Activated CD8-positive, alpha-beta T cell treated with anti-CD3 and anti-CD28 coated beads, Interleukin-2, amount 10 ng/mL, durations not matched to agents 7 days and 5 days (primary cell): ENCODE measurements at places on chromosomes 12 and 14. TPM values are rescaled to one million over a fixed set of nuclear protein-coding genes. Genes with fewer than 3 reads are reported as not detected.

Gene MYF6
- total RNA-seq, result not detected

Gene PPP2R5E
- 50.4 TPM for total RNA-seq

Gene PLEKHA5
- 3.4 TPM for total RNA-seq

Gene P2RX2
- not detected for total RNA-seq

Gene TSHR
- not detected for total RNA-seq

Gene CNTN1
- not detected for total RNA-seq

Gene OR6C2
- not detected for total RNA-seq

GRCh38 chr12:24948420-24948756 is 513 bp downstream of the BCAT1 start:
- H3K4me1 ChIP-seq, result peaks cover 30% of the 10 kb centered on the region
- H3K4me3 ChIP-seq, result peak overlapping the region; percentile 86
- peak; percentile 50 for DNase-seq
- peaks cover 7% of the 10 kb centered on the region for H3K27me3 ChIP-seq
- H3K36me3 ChIP-seq, result peaks cover 12% of the 10 kb centered on the region
- H3K27ac ChIP-seq, result peak overlapping the region; percentile 82

GRCh38 chr12:57993030-57993429 is 51.7 kb downstream of the ATP23 start:
- no peak overlapping the region for H3K4me3 ChIP-seq
- DNase-seq, result no peak
- H3K4me1 ChIP-seq, result no peaks in the 10 kb centered on the region
- H3K27me3 ChIP-seq, result peaks cover 3% of the 10 kb centered on the region
- H3K27ac ChIP-seq, result no peak overlapping the region

DNA sequence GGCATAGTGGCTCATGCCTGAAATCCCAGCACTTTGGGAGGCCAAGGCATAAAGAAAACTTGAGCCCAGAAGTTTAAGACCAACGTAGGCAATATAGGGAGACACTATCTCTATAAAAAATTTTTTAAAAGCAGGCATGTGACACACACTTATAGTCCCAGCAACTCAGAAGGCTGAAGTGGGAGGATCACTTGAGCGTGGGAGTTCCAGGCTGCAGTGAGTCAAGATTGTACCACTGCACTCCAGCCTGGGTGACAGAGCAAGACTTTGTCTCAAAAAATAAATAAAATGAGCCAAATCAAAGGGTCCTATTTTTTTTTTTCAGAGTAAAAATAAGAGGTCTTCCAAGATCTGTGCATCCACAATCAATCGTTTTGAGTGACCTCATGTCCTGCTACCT is 237.6 kb downstream of the SLC16A7 start:
- H3K27ac ChIP-seq, result no peak overlapping the region
- no peak for DNase-seq
- H3K27me3 ChIP-seq, result no peaks in the 10 kb centered on the region

- H3K36me3 ChIP-seq, result peaks cover 13% of the 10 kb centered on the region
- no peak for DNase-seq
- H3K4me3 ChIP-seq, result no peak overlapping the region
- no peaks in the 10 kb centered on the region for H3K27me3 ChIP-seq
- no peak overlapping the region for H3K27ac ChIP-seq
These were observed 80.0 kb downstream of the IFNG-AS1 start for GRCh38 chr12:68069275-68069674.

GRCh38 chr12:104683831-104684503 is 227.2 kb downstream of the CHST11 start:
- peaks cover 48% of the 10 kb centered on the region for H3K36me3 ChIP-seq
- H3K4me3 ChIP-seq, result no peak overlapping the region
- H3K27ac ChIP-seq, result peak overlapping the region; percentile 86
- no peak for DNase-seq

GRCh38 chr12:106580671-106581508 is 1.9 kb upstream of the RFX4 start:
- H3K4me3 ChIP-seq, result no peak overlapping the region
- no peaks in the 10 kb centered on the region for H3K36me3 ChIP-seq
- no peak for DNase-seq
- H3K27me3 ChIP-seq, result peaks cover 76% of the 10 kb centered on the region

DNA sequence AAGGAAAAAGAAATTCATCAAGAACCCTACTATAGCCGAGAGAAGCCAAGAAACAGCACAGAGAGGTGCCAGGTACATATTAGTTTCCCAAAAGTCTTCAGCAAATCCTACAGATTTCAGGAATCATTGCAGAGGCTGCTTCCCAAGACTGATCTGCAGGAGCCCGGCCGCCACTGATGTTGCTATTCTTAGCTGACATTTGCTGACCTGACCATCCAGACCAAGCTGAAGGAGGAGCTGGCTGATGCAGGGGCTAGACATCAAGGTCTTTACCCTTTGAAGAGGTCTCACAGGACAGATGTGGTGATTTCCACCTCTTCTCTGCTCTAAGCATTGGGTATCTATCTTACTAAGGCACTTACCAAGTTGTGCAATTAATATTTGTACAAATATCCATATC is 444.8 kb upstream of the SOX5 start:
- DNase-seq, result no peak
- H3K27me3 ChIP-seq, result no peaks in the 10 kb centered on the region
- no peak overlapping the region for H3K4me3 ChIP-seq
- H3K36me3 ChIP-seq, result no peaks in the 10 kb centered on the region
- H3K27ac ChIP-seq, result no peak overlapping the region

DNA sequence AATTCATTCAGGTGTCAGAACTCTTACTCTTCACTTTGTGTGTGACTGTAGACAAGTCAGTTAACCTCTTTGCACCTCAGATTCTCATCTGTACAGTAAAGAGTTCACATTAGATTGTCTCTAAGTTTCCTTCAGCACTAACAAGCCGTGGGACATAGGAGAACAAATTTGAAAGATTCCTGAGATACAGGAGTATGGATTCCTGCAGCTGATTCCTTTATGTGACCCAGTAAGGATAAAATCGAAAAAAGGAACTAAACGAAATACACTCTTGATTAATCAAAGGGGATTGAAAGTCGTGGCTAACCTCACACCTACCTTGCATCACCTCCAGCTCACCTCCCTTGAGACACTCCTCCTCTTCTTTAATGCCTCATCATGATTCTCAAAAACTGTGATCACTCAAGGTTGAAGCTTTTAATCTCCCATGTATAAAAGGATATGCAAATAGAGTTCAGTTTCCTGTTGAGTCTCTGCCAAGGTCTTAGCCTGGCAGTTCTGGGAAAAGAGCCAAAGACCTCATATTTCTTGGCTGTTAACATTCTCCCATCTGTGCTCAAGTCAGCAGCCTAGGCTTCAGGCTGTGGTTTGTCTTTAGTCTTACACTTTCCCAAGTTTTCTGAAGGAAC is 156.6 kb downstream of the DAD1 start:
- no peaks in the 10 kb centered on the region for H3K27me3 ChIP-seq
- no peaks in the 10 kb centered on the region for H3K4me1 ChIP-seq
- no peak overlapping the region for H3K4me3 ChIP-seq

- no peak overlapping the region for H3K4me3 ChIP-seq
- DNase-seq, result no peak
- peaks cover 4% of the 10 kb centered on the region for H3K27me3 ChIP-seq
- H3K36me3 ChIP-seq, result no peaks in the 10 kb centered on the region
These were observed 37.7 kb downstream of the RASAL1 start for GRCh38 chr12:113097716-113098440.

GRCh38 chr12:132639956-132640520 is 21.5 kb downstream of the P2RX2 start:
- H3K27me3 ChIP-seq, result no peaks in the 10 kb centered on the region
- H3K36me3 ChIP-seq, result peaks cover 73% of the 10 kb centered on the region
- H3K4me3 ChIP-seq, result no peak overlapping the region
- H3K4me1 ChIP-seq, result peaks cover 27% of the 10 kb centered on the region
- no peak for DNase-seq

GRCh38 chr12:117036046-117036445 is 63.2 kb downstream of the TESC start:
- H3K4me1 ChIP-seq, result peaks cover 8% of the 10 kb centered on the region
- H3K27me3 ChIP-seq, result no peaks in the 10 kb centered on the region
- H3K36me3 ChIP-seq, result peaks cover 12% of the 10 kb centered on the region
- H3K27ac ChIP-seq, result no peak overlapping the region

DNA sequence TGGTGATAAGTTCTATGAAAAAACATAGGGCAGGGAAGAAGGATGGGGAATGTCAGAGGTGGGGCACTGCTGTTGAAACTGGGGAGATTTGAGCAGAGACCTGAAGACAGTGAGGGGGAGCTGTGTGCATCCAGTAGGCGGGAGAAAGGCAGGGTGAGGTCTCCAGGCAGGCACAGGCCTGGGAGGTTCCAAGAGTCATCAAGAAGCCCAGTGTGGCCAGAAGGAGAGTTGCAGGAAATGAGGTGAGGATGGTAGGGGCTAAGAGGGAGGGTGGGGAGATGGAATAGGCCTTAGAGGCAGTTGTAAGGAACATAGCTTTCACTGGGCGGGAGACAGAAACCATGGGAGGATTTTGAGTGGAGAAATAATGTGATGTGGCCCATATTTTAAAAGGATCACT is 341.8 kb downstream of the GLT1D1 start:
- H3K27me3 ChIP-seq, result no peaks in the 10 kb centered on the region
- no peak overlapping the region for H3K4me3 ChIP-seq
- no peak for DNase-seq
- H3K27ac ChIP-seq, result no peak overlapping the region
- no peaks in the 10 kb centered on the region for H3K4me1 ChIP-seq

- no peak overlapping the region for H3K27ac ChIP-seq
- H3K4me3 ChIP-seq, result no peak overlapping the region
- DNase-seq, result no peak
- H3K27me3 ChIP-seq, result no peaks in the 10 kb centered on the region
- H3K36me3 ChIP-seq, result no peaks in the 10 kb centered on the region
These were observed 168.7 kb downstream of the PHLDA1 start for GRCh38 chr12:75862692-75863471.
